ENCODE measurements at places on chromosomes 13 and 19.
A peak's percentile ranks its signal among the peaks of the same experiment; 100 is the strongest.

DNA sequence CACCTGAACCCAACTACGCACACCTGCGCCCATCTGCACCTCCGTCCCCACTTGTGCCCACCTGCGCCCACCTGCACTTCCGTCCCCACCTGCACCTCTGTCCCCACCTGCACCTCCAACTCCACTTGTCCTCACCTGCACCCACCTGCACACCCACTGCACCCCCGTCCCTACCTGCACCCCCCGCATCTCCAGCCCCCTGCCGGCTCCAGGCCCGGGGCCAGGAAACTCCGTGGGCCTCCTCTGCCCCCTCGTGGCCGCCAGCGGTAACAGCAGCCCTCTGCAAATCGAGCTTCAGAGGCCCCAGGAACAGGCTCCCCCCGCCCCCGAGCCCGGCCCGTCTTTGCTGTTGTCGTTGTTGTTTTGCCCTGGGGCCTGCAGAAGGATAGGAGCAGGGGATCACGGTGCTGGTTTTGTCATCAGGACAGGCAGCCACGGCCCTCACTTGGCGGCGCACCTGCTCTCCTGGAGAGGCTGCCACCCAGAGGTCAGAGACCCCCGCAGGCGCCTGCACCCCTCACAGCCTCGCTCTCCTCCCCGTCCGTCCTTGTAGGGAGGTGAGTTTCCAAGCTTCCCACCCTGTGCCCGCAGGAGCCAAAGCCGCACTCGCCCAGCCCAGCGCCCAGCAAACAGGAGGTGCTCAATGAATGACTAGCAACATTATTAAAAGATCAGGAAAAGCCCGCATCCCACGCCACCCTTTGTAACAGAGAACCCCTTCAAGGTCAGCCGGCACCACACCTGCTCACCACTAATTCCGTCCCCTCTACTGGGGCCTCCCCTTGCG lies 65.4 kb downstream of the GNG7 start:
- peak; percentile 72 for DNase-seq

DNA sequence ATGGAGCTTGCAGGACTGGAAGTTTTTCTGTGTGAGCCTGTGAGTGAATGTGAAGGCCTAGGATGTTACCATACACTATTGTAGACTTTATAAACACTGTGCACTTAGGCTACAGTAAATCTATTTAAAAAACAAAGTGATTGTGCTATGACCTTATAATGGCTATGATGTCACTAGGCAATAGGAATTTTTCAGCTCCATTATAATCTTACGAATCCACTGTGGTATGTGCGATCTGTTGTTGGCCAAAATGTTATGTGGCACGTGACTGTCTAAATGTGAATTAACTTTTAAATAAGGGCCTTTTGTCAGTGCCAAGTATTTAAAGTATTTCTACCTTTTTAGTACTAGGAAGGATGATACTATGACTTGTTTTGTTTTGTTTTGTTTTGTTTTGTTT lies 54.9 kb downstream of the DPY19L3 start:
- DNase-seq: no peak

- DNase-seq: no peak
Observed at GRCh38 chr19:6588508-6589345, 2.2 kb downstream of the CD70 start.

GRCh38 chr13:28137596-28137995 lies 749 bp upstream of the PAN3 start:
- DNase-seq: no peak

- DNase-seq: no peak
Observed at GRCh38 chr19:33697766-33698165, 76.0 kb downstream of the CHST8 start.

DNA sequence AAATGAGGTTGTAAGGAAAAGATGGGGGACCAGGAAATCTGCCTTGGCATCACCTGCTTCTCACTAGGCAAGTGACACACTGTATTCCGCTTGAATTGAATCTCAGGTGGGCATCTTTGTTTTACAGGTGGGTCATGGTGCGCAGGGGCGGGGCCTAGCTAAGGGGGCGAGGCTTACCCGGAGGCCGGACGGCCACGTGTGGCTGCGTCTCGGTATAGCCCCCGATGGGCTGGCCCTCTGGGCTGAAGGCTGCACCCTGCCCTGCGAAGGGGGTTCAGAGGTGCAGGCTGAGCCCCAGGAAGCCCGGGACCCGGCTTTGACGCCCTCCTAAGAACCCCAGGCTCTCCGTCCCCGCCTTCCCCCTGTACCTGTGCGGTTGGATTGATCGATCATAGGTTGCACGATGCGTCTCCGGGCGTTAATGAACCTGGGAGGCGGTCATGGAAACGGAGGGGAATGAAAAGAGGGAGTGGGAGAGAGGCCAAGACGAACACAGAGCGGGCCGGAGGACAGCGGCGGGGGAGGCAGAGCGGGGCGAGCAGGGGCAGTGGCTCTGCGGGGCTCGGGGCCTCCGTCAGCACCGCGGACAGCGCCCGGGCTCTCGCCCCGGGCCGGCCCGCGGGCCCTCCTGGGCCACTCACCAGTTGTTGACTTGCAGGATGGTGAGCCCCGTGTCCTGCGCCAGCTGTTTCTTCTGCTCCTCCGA lies 12.5 kb downstream of the MEIS3 start:
- DNase-seq: no peak

Measured in globus pallidus (tissue), 1 donor.